ENCODE measurements at places on chromosomes 13 and 19.

- DNase-seq, result no peak
Observed at GRCh38 chr13:30078059-30078458, 227.6 kb upstream of the UBL3 start.

GRCh38 chr19:14021474-14021873 is 6.5 kb upstream of the RLN3 start:
- no peak for DNase-seq

GRCh38 chr13:30796631-30797601 is 61.6 kb downstream of the ALOX5AP start:
- DNase-seq, result peak; percentile 61

DNA sequence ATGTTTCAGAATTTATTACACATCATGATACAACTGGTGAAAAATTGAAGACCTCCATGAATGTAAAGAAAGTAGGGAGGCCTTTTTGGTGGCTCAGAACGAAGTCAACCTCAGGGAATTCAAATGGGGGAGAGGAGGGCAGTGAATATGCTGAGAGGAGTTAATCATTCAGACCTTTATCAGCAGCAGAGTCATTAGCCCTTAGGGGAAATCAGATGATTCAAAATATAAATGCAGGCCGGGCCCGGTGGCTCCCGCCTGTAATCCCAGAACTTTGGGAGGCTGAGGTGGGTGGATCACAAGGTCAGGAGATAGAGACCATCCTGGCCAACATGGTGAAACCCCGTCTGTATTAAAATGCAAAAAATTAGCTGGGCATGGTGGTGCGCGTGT is 80.4 kb upstream of the ZNF420 start:
- no peak for DNase-seq

- peak; percentile 94 for DNase-seq
Observed at GRCh38 chr19:18000915-18001776, 6.8 kb upstream of the ARRDC2 start.

- no peak for DNase-seq
Observed at GRCh38 chr13:60590800-60591747, 194.1 kb downstream of the TDRD3 start.

GRCh38 chr13:109859216-109859835 is 72.9 kb upstream of the IRS2 start:
- DNase-seq, result no peak

DNA sequence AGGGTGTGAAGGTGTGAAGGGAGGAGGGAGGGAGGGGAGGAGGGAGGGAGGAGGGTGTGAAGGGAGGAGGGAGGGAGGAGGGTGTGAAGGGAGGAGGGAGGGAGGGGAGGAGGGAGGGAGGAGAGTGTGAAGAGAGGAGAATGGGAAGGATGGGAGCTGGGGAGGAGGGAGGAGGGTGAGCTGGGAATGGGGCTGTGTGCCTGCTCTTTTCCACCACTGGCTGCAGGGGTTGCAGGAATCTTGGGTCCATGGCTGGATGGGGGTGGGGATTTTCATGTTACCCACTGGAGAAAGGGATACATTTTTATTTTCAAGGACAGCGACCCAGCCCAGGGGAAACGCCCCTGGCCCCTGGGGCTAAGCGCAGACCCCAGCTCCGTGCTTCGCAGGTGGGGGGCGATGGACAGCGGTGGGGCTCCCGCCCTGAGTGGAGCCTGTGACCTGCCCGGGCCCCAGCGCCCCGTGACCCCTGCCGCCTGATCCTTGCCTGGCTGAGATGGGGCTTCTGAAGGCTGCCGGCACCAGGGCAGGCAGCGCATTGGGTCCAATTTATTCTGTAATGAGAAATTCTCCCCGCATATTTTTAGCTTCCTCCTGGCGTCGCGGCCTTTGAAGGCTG is 3.0 kb upstream of the EFNA2 start:
- no peak for DNase-seq

- no peak for DNase-seq
Observed at GRCh38 chr13:96781141-96781540, 213.1 kb downstream of the OXGR1 start.

DNA sequence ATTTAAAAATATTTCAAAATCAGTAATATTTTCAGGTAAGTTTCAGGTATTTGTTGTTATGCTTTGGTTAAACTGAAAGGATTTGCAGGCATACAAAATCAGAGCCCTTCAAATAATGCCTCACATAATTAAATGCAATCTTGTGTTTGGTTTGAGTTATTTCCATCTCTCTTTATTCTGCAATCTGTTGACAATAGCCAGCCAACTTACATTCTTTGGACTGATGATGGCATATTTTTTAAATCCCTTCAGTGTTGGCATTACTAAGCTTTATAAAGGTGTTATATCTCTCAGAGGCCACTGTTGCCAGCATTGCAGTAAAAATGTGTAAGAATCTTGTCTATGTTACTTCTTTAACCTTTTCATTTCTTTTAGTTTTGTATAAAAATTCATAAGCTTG is 257.2 kb upstream of the RFC3 start:
- no peak for DNase-seq

DNA sequence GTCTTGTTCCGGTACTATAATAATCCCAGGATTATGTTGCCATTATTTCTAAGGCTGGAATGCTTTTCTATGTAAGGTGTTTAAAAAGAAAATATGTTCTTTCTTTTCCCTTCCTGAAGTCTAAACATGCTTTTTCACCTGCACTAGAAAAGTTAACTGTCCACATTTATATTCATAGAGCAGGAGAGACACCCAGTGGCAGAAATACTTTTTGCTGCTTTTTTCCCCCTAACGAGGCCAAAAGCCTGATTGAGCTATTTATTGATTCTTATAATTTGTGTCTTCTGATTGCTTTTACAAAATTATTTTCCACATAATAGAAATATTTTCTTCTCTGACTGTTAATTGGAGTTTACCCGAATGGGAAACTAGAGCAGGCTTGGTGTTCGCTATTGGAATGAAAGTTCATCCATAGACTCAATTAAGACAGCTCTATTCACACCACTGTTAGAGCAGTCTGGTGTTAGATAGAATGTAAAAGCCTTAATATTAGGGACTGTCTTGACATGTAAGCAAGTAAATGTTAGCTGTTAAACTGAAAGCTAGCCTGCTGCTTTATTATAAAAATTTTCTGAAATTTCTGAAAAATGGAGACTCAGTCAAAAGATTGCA is 15.8 kb downstream of the GPR180 start:
- DNase-seq, result no peak

DNA sequence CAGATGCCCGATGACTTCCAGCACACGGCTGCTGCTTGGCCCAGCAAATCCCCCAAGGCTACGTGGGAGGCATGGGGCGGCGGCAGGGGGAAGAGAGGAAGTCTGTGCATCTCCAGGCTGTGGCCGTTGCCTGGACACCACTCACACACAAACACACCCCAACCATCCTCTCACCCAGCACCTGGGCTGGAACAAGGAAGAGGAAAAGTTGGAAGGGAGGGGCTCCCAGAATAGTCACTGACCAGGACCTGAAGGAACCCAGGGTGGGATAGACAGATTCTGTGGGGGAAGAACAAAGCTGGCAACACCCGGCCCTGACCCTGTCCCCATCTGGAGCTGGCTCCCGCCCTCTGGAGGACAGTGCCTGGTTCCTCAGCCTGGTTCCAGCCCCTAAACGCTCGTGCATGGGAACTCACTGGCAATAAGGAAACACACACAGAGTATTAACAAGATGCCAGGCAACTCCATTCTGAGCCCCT is 11.2 kb downstream of the PPP6R1 start:
- no peak for DNase-seq

GRCh38 chr13:89324582-89324981 is 1653.4 kb downstream of the SLITRK5 start:
- DNase-seq, result no peak

- no peak for DNase-seq
Observed at GRCh38 chr19:30254158-30254557, 118.0 kb upstream of the ZNF536 start.

- no peak for DNase-seq
Observed at GRCh38 chr19:29506619-29506911, 19.2 kb upstream of the VSTM2B start.

- no peak for DNase-seq
Observed at GRCh38 chr19:7628589-7629311, 595 bp downstream of the XAB2 start.

DNA sequence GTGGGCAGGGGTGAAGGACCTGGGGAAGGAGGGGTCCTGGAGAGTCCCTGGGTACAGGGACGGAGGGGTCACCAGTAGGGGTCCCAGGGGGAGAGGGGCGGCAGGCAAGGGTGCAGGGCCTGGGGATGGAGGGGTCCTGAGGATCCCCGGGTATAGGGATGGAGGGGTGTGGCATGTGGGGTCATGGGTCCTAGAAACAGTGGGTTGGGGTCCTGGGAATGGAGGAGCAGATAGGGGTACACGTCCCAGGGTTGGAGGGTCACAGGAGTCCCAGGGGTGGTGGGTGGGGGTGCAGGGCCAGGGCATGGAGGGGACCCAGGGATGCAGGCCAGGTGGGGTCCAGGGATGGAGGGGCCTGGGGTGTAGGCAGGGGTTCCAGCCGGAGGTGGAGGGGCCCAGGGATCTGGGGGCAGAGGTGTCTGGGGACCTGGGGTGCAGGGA is 1.4 kb downstream of the BTBD2 start:
- no peak for DNase-seq

GRCh38 chr13:25037057-25037813 is 58.7 kb upstream of the PABPC3 start:
- DNase-seq, result peak; percentile 21

DNA sequence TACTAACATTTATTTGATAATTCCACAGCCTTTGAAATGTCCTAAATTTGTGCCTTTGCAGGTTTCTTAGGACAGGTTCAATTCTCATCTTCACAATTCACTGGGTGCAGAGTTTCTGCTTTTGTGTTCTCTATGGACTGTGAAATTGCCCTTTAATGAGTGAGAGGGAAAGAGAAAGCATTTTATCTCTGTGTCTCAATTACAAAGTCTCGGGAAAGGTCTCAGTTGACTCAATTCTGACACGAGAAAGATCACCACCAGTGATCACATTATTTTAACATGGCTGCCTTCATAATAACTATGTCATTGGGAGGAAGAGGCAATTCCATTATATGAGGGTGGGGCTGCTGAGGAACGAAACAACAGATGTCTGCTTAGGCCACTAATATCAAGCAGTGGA is 26.2 kb upstream of the LRCH1 start:
- DNase-seq, result no peak

DNA sequence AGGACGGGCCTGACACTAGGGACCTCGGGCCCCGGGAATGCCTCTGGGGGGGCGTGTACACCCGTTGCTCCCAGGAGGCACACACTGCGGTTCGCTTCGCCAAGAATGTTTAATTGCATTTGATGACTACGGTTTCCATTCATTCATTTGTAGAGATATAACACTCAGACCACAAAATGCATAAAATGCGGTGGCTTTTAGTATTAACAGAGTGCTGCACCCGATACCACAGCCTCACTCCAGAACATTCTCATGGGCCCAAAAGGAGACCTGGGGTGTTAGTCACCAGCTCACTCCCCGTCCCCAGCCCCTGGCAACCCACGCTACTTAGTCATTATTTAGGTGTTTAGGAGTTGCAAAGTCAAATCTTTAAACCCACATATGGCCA is 21.8 kb downstream of the HCN2 start:
- DNase-seq, result peak; percentile 76

DNA sequence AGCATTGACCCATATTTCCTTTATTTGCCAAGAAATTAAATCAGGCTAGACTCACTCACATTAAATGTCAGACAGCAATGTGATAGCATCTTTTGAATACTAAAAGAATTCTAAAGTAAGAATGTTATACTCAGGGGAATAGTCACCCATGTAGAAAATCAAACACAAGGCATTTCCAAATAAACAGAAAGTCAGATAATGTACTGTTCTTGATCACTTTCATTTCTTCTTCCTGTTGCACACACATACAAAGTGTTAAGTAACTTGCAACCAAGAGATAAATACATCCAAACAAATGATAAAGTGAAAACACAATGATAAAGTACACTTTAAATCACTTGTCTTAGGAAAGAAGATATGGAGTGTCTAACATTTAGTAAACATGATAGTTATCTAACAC is 1366.6 kb upstream of the MIR17HG start:
- no peak for DNase-seq

GRCh38 chr19:13255719-13256059 is 105.5 kb downstream of the IER2 start:
- DNase-seq, result no peak

DNA sequence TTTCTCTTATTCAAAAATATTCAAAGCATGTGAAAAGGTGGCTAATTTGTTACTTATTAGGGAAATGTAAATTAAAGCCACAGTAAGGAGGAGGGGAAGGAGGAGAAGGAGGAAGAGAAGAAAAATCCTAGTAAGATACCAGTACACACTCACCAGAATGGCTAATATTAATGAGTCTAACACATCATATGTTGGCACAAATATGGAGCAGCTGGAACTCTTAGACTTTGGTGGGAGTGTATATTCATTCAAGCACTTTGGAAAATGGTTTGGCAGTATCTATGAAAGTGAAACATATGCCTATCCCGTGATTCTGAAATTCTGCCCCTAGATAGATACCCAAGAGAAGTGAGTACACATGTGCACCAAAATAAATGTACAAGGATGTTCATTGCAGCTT is 38.1 kb upstream of the RGCC start:
- no peak for DNase-seq

DNA sequence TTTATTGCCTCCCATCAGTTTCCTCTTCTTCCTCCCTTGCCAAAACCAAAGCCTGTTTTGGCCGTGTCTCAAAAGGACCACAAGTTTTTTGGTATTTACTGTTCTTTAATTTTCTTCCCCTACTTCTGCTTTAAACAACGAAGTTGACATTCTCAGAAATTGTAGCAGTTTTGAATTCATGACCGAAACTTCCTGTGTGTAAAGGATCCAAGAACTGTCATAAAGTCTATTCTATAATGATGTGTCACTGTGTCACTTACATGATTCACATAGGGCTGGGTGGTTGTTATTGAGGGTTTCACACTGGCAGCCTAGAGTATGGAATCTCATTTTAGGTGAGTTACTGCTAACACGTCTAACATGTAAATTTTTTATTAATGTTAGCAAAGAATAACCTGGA is 741.0 kb upstream of the KLHL1 start:
- DNase-seq, result no peak

DNA sequence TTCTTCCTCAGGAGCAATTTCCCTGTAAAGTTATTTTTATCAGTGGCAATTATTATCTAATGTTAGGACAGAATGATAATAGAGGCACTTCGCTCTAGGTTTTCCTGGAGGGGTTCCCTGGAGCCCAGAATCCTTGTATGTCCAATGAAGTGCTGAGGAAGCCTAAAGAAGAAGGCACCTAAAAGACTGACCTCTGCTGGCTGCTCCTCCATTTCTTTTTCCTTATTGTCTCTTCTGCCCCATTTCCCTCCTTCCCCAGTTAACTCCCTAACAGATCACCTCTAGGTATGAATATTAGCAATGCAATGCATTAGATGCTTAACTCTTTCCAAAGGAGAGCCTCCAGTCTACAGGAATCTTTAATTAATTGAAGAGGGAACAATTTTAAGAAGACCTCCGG is 985.4 kb downstream of the DIAPH3 start:
- no peak for DNase-seq

- no peak for DNase-seq
Observed at GRCh38 chr13:77412860-77413259, 86.0 kb upstream of the MYCBP2 start.

DNA sequence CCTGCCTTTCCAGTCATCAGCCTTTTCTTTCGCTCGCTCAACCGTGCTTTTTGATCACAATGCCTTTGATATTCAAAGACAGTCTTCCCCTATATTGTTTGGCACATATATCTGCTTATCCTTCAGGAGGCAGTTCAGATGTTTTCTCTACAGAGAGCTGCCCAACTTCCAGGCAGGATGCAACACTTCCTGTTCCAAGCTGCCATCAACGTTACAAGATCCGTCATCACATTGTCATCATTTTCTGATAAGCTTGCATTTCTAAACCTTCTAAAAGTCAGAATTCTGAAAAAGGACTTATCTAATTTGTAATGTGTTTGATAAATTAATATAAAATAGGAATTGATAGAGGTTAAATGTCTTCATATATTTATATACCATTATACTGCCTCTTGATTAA is 574.2 kb downstream of the TBC1D4 start:
- DNase-seq, result no peak

Measured in T-helper 2 cell treated with Interferon-gamma antibody and Interleukin-4, amounts not matched to agents 5 μg/mL and 100 μg/mL, for 36 hours (primary cell).